ENCODE measurements at places on chromosomes 4 and X. TPM values are rescaled to one million over a fixed set of nuclear protein-coding genes. Genes with fewer than 3 reads are reported as not detected.

The UGT8 gene
- total RNA-seq: not detected

The RRAGB gene
- 53.8 TPM for total RNA-seq

The CNOT6L gene
- 8.8 TPM for total RNA-seq

The F11 gene
- total RNA-seq: not detected

The SORCS2 gene
- total RNA-seq: 1.1 TPM

The HSD17B13 gene
- 0.18 TPM for total RNA-seq

The NHS gene
- 1.2 TPM for total RNA-seq

The TLR2 gene
- total RNA-seq: 0.28 TPM

The CFAP299 gene
- 2.3 TPM for total RNA-seq

The AVPR2 gene
- total RNA-seq: not detected

The TLR1 gene
- total RNA-seq: 0.92 TPM

The CSAG2 gene
- not detected for total RNA-seq

The TMEM47 gene
- 105 TPM for total RNA-seq

The UGT2B11 gene
- total RNA-seq: not detected

The CHRNA9 gene
- total RNA-seq: 0.14 TPM

The EGF gene
- total RNA-seq: 0.43 TPM

The OCRL gene
- total RNA-seq: 16.1 TPM

The HSFX1 gene
- 0.37 TPM for total RNA-seq

The CCDC158 gene
- total RNA-seq: 0.18 TPM

The PPEF1 gene
- 0.85 TPM for total RNA-seq

The PABPC1L2A gene
- total RNA-seq: not detected

The GAGE12H gene
- total RNA-seq: not detected

The RTL5 gene
- 1.6 TPM for total RNA-seq

The MTTP gene
- total RNA-seq: 0.09 TPM

The SEC24D gene
- 55.8 TPM for total RNA-seq

The PRDM5 gene
- total RNA-seq: 17.7 TPM

The TBC1D8B gene
- total RNA-seq: 11.1 TPM

The MAMLD1 gene
- 0.85 TPM for total RNA-seq

The SSX4 gene
- total RNA-seq: not detected

The CLNK gene
- not detected for total RNA-seq

The ZNF718 gene
- total RNA-seq: 3.6 TPM

The SOX3 gene
- not detected for total RNA-seq

The SATL1 gene
- total RNA-seq: not detected

The SAGE1 gene
- under 0.01 TPM for total RNA-seq

The RASGEF1B gene
- total RNA-seq: 0.46 TPM

The LEF1 gene
- total RNA-seq: 0.14 TPM

The GAGE12E gene
- total RNA-seq: not detected

The MAGEC3 gene
- total RNA-seq: not detected

The PAGE4 gene
- not detected for total RNA-seq

The CBR4 gene
- total RNA-seq: 13.8 TPM

The RBM46 gene
- 0.09 TPM for total RNA-seq

The TMEM271 gene
- not detected for total RNA-seq

The CABS1 gene
- not detected for total RNA-seq

The BDH2 gene
- total RNA-seq: 59.6 TPM

The ARX gene
- not detected for total RNA-seq
